Memory B cell (primary cell): ENCODE measurements at places on chromosomes 5 and 9.

- peaks cover 3% of the 10 kb centered on the region for H3K27me3 ChIP-seq
- no peak for DNase-seq
- H3K27ac ChIP-seq, result no peak overlapping the region
- H3K4me1 ChIP-seq, result peaks cover 15% of the 10 kb centered on the region
- no peak overlapping the region for H3K4me3 ChIP-seq
- H3K36me3 ChIP-seq, result no peaks in the 10 kb centered on the region
Observed at GRCh38 chr9:99023831-99024230, 80.1 kb downstream of the COL15A1 start.

- H3K36me3 ChIP-seq, result peaks cover 58% of the 10 kb centered on the region
- no peaks in the 10 kb centered on the region for H3K4me1 ChIP-seq
- DNase-seq, result no peak
- no peaks in the 10 kb centered on the region for H3K27me3 ChIP-seq
Observed at GRCh38 chr9:32483343-32483742, 42.7 kb downstream of the RIGI start.

DNA sequence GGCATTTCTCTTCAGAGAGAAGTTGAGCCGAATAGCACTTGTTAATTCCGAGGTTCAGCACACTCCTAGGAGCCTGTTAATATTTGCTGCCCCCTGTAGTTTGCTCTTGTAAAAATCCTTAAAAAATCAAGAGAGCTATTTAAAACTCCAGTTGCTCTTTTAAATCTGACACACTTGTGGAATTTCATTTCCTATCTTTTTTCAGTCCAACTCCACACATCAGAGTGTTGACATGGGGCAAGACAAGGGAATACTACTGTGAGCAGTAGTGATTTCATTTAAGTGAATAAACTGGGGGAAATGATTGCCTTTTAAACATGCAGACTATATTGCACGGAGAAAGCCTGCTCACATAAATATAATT is 1096.3 kb upstream of the DMAC1 start:
- no peaks in the 10 kb centered on the region for H3K27me3 ChIP-seq
- no peak for DNase-seq
- no peaks in the 10 kb centered on the region for H3K4me1 ChIP-seq
- no peak overlapping the region for H3K27ac ChIP-seq

- no peak for DNase-seq
- no peak overlapping the region for H3K4me3 ChIP-seq
- H3K4me1 ChIP-seq, result peaks cover 11% of the 10 kb centered on the region
- H3K27ac ChIP-seq, result no peak overlapping the region
- H3K27me3 ChIP-seq, result no peaks in the 10 kb centered on the region
Observed at GRCh38 chr5:151022511-151023018, 2.2 kb downstream of the GPX3 start.

DNA sequence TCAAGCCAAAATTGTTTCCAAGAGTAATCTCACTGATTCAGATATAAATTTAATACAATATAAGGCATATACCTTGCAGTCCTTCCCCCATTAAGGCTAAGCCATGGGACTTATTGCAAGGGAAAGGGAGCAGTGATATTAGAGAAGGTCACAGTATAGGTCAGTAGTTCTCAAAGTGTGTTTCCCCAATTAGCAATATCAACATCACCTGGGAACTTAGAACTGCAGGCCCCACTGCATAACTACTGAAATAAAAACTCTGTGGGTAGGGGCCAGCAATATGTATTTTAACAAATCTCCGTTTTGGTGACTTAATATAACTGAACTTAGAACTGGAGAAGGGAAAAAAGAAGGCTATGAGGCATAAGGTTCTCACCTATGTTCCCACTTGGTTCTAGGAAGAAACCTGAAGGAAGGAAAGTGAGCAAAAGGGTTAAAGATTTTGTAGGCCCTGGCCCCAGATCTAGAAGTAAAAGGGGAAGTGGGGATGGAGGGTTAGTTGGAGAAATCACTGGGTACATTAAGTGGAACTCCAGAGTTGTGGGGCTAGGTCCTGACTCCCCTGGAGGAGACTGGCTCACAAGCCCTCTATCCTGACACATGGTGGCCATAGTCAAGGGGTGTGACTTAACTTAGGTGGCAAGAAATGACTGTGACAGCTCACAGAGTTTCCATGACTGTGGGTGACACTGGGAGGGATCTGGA is 40.7 kb downstream of the WDR36 start:
- DNase-seq, result no peak
- no peak overlapping the region for H3K27ac ChIP-seq
- H3K4me3 ChIP-seq, result no peak overlapping the region
- peaks cover 3% of the 10 kb centered on the region for H3K27me3 ChIP-seq
- H3K36me3 ChIP-seq, result peaks cover 3% of the 10 kb centered on the region

GRCh38 chr9:87642330-87643106 is 83.4 kb upstream of the CTSL start:
- H3K27me3 ChIP-seq, result peaks cover 2% of the 10 kb centered on the region
- DNase-seq, result no peak
- no peak overlapping the region for H3K4me3 ChIP-seq
- no peaks in the 10 kb centered on the region for H3K36me3 ChIP-seq
- no peaks in the 10 kb centered on the region for H3K4me1 ChIP-seq

- no peak overlapping the region for H3K27ac ChIP-seq
- H3K4me1 ChIP-seq, result no peaks in the 10 kb centered on the region
- H3K4me3 ChIP-seq, result no peak overlapping the region
- no peaks in the 10 kb centered on the region for H3K36me3 ChIP-seq
- H3K27me3 ChIP-seq, result peaks cover 7% of the 10 kb centered on the region
Observed at GRCh38 chr5:52743970-52744369, 43.7 kb upstream of the ITGA1 start.

DNA sequence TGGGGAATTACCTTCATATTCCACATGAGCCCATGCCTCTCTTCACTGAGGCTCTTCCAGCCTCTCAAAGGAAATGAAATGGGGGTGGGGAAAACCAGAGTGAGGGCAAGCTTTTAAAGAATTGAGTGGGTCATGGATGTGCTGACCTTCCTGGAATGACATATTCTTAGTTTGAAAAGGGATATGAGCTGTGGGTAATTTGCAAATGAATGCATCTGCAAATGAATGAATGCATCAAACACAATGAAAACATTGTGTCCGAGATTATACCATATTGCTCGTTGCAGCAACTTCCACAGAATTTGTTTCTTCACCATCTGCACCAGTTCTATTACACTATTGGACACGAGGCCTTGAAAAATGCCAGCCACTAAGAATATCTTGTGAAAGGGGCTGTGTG is 198.6 kb upstream of the CDH6 start:
- H3K27ac ChIP-seq, result no peak overlapping the region
- H3K4me3 ChIP-seq, result no peak overlapping the region
- H3K36me3 ChIP-seq, result no peaks in the 10 kb centered on the region
- DNase-seq, result no peak
- no peaks in the 10 kb centered on the region for H3K4me1 ChIP-seq

DNA sequence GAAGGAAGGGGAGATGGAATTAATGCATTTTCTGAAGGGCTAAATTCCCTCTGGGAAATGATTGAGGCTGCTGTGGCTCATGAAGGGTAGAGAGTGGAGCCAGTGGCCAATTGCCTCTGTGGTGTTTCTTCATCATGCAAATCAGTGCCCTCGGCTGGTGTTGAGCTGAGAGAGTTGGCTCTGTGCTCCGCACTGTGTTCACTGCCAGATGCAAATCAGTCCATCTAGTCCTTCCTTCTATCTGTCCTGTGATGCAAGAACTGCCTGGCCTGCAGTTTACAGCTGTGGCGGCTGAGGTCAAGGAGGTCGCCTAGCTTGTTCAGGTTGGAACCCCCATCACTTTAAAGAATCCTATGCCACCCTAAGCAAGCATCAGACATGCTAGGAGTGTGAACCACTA is 6.0 kb downstream of the TMEM171 start:
- no peak overlapping the region for H3K4me3 ChIP-seq
- DNase-seq, result no peak
- no peaks in the 10 kb centered on the region for H3K36me3 ChIP-seq
- peaks cover 3% of the 10 kb centered on the region for H3K4me1 ChIP-seq

- no peak overlapping the region for H3K4me3 ChIP-seq
- no peaks in the 10 kb centered on the region for H3K4me1 ChIP-seq
Observed at GRCh38 chr5:88325868-88326267, 57.2 kb upstream of the TMEM161B start.

GRCh38 chr9:107976767-107977166 is 487.2 kb upstream of the KLF4 start:
- no peak overlapping the region for H3K27ac ChIP-seq
- no peaks in the 10 kb centered on the region for H3K36me3 ChIP-seq
- H3K27me3 ChIP-seq, result no peaks in the 10 kb centered on the region
- H3K4me1 ChIP-seq, result peaks cover 2% of the 10 kb centered on the region
- no peak for DNase-seq

- peak; percentile 22 for DNase-seq
- peaks cover 7% of the 10 kb centered on the region for H3K4me1 ChIP-seq
- H3K27me3 ChIP-seq, result peaks cover 2% of the 10 kb centered on the region
- H3K36me3 ChIP-seq, result no peaks in the 10 kb centered on the region
Observed at GRCh38 chr9:34171753-34172535, 6.9 kb upstream of the UBAP1 start.

GRCh38 chr9:127418037-127418471 is 6.1 kb upstream of the ZNF79 start:
- no peaks in the 10 kb centered on the region for H3K27me3 ChIP-seq
- no peak overlapping the region for H3K27ac ChIP-seq
- peaks cover 11% of the 10 kb centered on the region for H3K4me1 ChIP-seq
- H3K36me3 ChIP-seq, result peaks cover 2% of the 10 kb centered on the region
- no peak overlapping the region for H3K4me3 ChIP-seq

- peaks cover 2% of the 10 kb centered on the region for H3K27me3 ChIP-seq
- no peak for DNase-seq
- H3K4me3 ChIP-seq, result no peak overlapping the region
- H3K4me1 ChIP-seq, result peaks cover 24% of the 10 kb centered on the region
- no peaks in the 10 kb centered on the region for H3K36me3 ChIP-seq
- H3K27ac ChIP-seq, result peak overlapping the region; percentile 42
Observed at GRCh38 chr5:107388141-107388861, 282.4 kb downstream of the EFNA5 start.

- no peak overlapping the region for H3K4me3 ChIP-seq
- DNase-seq, result no peak
- H3K27ac ChIP-seq, result no peak overlapping the region
Observed at GRCh38 chr5:61449804-61450492, 117.9 kb downstream of the ZSWIM6 start.

- peak; percentile 78 for DNase-seq
- peaks cover 38% of the 10 kb centered on the region for H3K4me1 ChIP-seq
- H3K36me3 ChIP-seq, result peaks cover 4% of the 10 kb centered on the region
- peak overlapping the region; percentile 99 for H3K27ac ChIP-seq
- no peaks in the 10 kb centered on the region for H3K27me3 ChIP-seq
- peak overlapping the region; percentile 91 for H3K4me3 ChIP-seq
Observed at GRCh38 chr5:100900796-100901781, 2.0 kb downstream of the ST8SIA4 start.

GRCh38 chr9:28981129-28981528 is 1407.8 kb upstream of the C9orf72 start:
- DNase-seq, result no peak
- H3K27me3 ChIP-seq, result no peaks in the 10 kb centered on the region
- no peak overlapping the region for H3K4me3 ChIP-seq
- no peak overlapping the region for H3K27ac ChIP-seq
- H3K36me3 ChIP-seq, result no peaks in the 10 kb centered on the region

DNA sequence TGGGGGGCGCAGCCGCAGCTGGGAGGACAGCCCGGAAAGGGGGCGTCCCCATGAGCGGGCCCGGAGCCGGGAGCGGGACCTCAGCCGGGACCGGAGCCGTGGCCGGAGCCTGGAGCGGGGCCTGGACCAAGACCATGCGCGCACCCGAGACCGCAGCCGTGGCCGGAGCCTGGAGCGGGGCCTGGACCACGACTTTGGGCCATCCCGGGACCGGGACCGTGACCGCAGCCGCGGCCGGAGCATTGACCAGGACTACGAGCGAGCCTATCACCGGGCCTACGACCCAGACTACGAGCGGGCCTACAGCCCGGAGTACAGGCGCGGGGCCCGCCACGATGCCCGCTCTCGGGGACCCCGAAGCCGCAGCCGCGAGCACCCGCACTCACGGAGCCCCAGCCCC is 47.0 kb downstream of the TJP2 start:
- no peaks in the 10 kb centered on the region for H3K27me3 ChIP-seq
- H3K27ac ChIP-seq, result no peak overlapping the region
- H3K36me3 ChIP-seq, result no peaks in the 10 kb centered on the region
- no peak for DNase-seq
- H3K4me3 ChIP-seq, result no peak overlapping the region

GRCh38 chr5:952597-953271 is 55.9 kb upstream of the NKD2 start:
- no peak for DNase-seq
- H3K27ac ChIP-seq, result no peak overlapping the region
- H3K4me3 ChIP-seq, result no peak overlapping the region
- H3K36me3 ChIP-seq, result peaks cover 2% of the 10 kb centered on the region
- peaks cover 11% of the 10 kb centered on the region for H3K4me1 ChIP-seq

DNA sequence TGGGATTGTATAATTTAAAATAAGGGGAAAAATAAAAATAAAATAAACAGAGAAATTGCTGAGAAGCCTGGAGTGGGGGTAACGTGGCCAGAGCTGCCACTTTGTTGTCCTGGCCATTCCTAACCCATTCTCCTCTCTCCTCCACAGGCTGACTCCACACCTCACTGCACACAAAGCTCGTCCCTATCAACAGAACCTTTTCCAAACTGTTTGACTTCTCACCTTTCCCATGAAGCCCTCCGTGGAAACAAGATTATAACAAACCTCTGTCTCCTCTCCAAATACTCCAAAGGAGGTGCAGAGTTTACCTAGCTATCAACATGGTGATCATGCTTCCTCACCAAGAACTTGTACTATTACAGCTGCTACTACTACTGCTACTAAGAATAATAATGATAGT is 151.1 kb downstream of the GLIS3 start:
- no peaks in the 10 kb centered on the region for H3K36me3 ChIP-seq
- H3K4me3 ChIP-seq, result no peak overlapping the region
- H3K27me3 ChIP-seq, result peaks cover 9% of the 10 kb centered on the region

DNA sequence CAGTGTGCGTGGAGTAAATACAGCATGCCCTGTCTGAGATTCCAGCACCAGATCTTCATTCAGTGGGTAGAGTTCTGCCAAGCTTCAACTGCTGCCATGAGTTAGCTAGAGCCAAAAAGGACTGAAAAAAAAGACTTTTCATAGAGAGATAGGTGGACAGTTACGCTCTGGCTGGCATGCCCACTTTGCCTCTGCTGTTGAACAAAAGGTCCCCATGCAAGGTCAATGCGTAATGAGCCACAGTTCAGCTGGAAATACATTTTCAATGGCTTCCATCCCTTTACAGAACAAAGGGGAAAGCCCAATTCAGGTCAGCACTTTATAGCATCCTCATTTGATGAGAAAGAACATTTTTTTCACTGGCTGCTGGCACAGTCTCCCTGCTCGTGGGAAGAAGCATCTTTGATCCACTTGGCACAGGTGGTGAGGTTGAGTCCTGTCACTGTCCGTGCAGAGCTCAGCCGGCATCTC is 86.9 kb upstream of the ERCC6L2 start:
- no peak for DNase-seq
- no peaks in the 10 kb centered on the region for H3K36me3 ChIP-seq
- H3K27ac ChIP-seq, result no peak overlapping the region
- no peak overlapping the region for H3K4me3 ChIP-seq
- peaks cover 2% of the 10 kb centered on the region for H3K27me3 ChIP-seq

GRCh38 chr5:160697281-160697680 is 154.7 kb downstream of the ATP10B start:
- H3K4me3 ChIP-seq, result no peak overlapping the region
- H3K27ac ChIP-seq, result no peak overlapping the region
- DNase-seq, result no peak
